ENCODE measurements at places on chromosomes 5 and 9.

DNA sequence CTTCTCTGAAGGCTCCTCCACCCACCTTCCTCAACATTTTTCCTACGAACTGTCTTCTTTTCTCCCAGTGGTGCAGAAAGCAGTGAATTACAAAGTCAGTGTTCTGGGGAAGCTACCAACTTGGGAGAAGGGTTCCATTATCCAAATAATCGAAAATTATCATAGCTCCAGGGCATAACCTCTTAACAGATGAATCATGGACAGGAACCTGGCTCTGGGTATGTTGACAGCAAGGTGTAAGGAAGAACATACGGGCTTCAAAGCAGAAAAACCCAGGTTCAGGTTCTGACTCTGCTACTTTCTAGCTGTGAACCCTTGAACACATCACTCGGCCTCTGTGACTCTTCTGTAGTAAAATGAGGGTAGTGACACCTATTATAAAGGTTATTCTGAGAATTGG is 351.3 kb downstream of the ENC1 start:
- no peak for DNase-seq

- DNase-seq = no peak
Observed at GRCh38 chr5:98570661-98571191, 202.7 kb upstream of the RGMB start.

DNA sequence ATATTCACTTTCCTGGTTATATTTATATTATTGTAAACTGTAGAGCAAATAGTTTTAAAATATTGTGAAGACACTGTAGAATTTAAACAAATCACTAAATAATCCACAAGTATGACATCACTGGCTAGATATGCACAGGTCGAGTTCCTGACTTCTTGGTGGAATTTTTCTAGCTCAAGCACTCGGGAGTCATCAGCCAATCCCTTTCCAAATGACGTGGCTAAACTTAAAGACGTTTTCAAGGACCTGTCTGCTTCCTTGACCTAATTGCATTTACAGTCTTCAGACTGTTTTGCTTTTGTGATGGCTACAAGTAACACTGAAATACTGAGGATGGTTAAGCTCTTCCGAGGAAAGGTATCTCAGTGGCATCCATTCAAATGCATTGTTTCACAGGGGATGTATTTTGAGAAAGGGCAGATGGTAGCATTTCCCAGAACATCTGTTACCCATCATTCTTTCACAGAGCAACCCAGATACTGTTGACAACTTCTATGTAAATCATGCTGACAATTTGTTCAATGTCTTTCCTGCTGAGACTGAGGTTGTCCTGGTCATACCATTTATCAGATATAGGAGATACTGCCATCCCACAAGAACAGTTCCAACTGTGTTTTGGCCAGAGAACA is 262.8 kb downstream of the CDH10 start:
- no peak for DNase-seq

GRCh38 chr5:107668154-107669095 is 2.3 kb downstream of the EFNA5 start:
- no peak for DNase-seq

GRCh38 chr5:126988021-126988569 is 42.3 kb downstream of the MARCHF3 start:
- DNase-seq = peak; percentile 43

GRCh38 chr9:116163293-116164055 is 9.9 kb downstream of the PAPPA start:
- DNase-seq = no peak

GRCh38 chr5:95617057-95617456 is 2.8 kb upstream of the GPR150 start:
- DNase-seq = no peak

DNA sequence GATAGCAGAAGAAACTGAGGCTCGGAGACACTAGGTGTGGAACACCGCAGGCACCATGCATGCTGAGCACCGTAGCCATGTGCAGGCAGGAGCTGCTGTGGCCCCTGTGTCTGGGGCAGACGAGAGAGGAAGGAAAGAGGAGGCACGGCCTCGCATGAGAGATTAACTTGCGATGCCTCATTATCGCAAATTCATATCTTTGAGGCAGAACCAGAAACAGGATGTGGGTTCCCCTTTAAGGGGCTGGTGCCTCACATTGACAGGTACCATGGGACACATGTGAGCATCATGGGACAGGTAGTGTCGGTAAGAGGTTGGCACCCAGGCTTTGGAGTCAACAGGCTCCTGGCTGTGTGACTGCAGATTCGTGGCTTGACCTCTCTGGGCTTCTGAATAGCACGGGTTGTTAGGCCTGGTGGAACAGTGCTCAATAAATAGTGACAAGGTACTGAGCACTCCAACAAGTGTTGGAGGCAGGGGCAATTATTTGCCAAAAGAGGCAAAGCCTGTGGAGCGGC is 40.8 kb downstream of the NAIF1 start:
- DNase-seq = peak; percentile 95

DNA sequence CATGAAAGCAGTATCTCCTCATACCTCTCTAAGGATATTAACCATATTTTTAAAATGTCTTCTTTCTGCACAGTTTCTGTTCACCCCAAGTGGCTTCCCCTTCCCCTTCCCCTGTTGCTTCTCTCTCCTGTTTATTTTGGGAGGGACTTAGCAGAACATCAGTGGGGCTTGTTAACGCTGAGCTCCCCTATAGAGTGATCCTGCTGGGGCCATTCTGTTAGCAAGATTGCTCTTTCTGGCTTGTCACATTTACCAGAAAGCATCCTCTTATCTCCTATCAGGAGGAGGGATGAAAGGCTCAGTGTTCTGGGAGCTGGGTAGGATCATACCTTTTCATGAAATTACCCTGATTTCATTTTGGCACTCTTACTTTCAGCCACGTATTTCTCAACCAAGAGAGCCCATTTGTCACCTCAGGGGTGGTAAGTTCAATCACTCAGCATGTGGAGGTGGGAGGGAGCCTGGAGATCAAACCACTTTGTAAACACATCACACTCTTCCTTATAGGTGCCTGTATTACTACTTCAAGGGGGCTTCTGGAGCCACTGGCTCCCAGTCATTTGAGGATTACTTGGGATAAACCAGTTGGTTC is 16.7 kb downstream of the NXNL2 start:
- no peak for DNase-seq

GRCh38 chr5:31268686-31269085 is 75.2 kb downstream of the CDH6 start:
- DNase-seq = no peak

DNA sequence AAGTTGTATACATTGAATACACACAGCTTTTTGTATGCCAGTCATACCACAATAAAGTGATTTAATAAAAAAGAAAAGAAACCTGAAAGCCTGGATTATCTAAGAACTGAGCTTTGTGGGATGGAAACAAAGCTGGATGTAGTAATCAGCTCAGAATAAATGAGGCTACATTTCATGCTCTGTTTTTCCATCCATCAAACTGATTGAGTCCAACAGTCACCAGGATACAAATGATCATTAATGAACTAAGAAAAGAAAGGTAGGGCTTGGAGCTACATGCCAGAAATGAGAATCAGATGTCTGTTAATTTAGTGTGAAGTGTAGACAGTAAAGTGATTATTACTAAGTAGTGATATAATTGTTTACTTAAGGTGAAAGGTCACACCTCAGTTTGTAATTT is 109.8 kb upstream of the TARS1 start:
- DNase-seq = no peak

GRCh38 chr5:39341896-39342295 is 22.4 kb downstream of the C9 start:
- no peak for DNase-seq

GRCh38 chr9:124342776-124343485 is 72.3 kb downstream of the PSMB7 start:
- DNase-seq = no peak

DNA sequence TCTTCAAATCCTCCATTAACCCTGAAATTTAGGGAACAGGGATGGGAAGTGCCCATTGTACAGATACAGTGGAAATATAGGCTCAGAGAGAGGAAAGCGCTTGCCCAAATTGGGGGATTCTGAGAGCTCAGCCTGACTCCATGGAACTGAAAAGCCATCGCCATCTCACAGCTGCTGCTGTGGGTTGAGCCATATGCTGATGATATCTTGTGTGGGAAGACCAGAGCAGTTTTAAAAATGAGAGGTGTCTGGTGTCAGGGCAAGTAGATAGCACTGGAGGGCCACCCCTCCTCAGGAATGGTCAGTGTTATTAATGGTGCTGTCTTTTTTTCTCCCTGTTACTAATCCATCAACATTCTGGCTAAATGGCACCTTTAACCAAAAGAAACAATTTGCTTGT is 50.9 kb upstream of the C5orf58 start:
- no peak for DNase-seq

DNA sequence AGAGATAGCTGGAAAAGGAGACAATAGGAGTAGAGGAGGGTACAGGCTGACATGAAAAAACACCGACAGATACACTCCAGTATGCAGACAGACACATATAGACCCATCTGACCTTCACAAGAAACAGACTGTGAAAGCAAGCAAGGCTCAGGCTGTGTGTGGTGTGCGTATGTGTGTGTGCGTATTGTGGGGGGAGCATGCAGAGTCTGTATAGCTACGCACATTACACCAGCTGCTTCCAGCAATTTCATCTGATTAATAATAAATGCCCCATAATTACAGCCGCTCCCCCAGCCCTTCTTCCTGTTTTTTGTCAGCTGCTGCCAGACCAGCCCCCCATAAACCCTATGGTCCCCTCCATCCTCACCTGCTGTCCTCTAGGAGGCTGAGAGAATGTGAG is 6.7 kb downstream of the CNTFR start:
- no peak for DNase-seq
